ENCODE measurements at places on chromosomes 7 and 10.

- no peak for DNase-seq
These were observed 368.7 kb downstream of the AUTS2 start for GRCh38 chr7:69966766-69967591.

DNA sequence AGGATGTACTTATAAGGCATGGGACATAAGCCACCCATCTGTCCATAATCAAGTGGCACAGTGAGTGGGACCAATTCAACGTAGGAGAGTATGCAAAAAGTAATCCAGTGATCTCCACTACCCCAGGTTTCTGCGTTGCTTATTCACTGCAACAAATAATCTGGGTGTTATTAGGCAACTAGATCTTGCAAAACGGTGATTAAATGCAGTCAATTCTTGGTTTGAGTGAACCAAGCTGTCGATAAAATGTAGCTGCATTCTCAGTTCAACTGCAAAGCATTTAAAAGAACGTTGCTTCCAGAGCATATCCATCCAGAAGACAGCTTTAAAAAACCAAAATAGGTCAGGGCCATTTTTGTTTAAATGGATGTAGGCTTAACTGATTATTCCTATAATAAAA lies 5.0 kb downstream of the LSMEM1 start:
- DNase-seq, result no peak

DNA sequence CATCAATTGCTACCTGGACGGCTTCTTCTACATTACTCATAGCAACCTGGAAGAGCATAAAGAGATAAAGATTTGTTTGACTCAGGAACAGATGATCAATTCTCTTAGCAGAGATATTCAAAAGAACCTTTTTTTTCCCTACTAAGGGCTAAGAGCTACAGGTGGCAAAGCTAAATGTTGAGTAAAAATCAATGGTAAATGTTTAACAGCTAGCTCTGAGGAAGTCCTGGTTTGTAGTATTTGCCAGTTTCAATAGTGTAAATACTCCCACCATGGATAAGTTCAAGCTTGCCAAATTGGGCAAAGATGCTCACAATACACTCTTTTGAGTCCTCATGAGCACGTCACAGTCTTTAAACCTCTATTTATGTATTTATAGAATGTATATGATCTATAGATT lies 64.0 kb downstream of the AKR1E2 start:
- no peak for DNase-seq

DNA sequence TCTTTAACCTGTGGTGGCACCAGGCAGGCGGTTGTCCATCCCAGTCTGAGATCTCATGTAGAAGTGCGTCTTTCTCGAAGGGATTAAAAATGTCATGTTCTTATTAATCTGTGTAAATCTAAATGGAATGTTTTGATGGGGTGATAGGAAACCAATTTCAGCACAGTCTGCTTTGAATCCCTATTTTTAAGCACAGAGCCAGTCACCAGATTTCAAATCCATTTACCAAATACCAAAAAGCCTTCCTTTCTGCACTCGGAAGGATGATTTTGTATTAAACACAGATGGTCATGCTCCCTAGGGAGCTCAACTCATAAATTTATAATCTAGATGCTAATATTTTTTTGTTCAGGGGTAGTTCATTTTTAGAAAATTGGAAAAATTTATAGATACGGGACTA lies 160.6 kb upstream of the AOAH start:
- DNase-seq, result no peak

GRCh38 chr10:129774736-129775401 lies 189.2 kb downstream of the EBF3 start:
- DNase-seq, result no peak

DNA sequence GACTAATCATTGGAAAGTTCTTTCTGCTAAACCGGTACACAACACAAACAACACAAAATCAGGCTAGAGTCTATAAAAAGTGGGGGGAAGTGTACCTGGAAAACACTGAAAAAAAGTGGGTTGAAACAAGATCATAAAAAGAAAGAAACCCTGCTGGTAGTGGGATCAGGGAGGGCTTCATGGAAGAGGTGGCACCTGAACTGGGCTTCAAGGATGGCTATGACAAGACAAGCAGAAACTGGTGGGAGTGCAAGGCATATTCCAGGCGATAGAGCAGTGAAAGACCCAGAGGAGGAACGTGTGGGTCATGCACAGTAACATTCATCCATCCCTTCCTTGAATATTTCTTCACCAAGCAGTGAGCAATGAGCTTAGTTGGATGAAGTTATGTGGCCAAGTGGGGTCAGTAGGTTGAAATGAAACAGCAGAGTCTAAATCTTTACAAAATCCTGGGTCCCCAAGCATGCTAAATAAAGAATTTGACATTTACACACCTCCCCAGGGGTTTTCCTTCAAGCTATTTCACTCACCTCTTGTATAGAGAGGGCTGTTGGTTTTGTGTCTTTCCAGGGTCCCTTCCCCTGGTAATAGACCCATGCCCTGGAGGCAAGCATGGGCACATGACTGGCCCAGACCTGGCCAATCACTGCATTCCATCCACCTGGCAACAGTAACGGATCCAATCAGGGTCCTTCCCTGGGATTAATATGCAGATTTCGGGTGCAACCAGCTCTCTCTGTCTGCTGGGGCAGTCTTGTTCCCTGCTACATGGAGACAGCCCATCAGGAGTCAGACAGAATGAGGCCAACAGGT lies 38.2 kb downstream of the SPOCK2 start:
- no peak for DNase-seq

GRCh38 chr10:63466144-63466935 lies 563 bp upstream of the JMJD1C start:
- peak; percentile 51 for DNase-seq

GRCh38 chr7:105837765-105838626 lies 38.4 kb downstream of the ATXN7L1 start:
- no peak for DNase-seq

DNA sequence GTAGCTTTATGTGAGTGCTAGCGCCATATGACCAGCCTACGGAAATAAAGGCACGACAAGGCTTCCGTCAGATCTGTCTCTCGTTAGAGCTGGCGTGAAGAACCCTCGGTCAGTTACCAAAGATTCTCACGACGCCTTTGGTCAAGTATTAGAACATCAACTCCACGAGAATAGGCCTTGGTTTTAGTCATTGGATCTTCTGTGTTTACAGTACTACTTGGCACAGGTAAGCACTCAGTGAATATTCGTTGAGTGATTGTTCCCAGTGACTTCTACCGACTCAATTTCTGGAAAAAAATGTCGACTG lies 316 bp downstream of the RBM48 start:
- no peak for DNase-seq

- no peak for DNase-seq
These were observed 140.2 kb downstream of the PRKG1 start for GRCh38 chr10:51214207-51215196.

DNA sequence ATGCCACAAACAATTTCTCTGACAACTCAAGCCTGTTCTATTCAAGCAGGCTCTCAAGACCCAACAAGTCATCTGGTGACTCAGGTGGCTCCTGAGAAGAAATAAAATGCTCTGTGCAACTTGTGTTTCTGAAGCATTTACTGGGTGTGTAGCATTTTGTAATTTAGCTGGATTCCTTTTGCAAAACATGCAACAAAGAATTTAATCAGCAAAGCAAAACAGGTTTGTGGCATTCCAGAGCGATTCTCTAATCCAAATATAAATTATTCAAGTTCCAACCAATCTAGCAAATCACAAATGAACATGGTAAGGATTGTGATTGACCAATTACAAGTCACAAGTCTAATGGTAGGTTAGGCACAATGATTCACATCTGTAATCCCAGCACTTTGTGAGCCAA lies 39.8 kb upstream of the C10orf67 start:
- no peak for DNase-seq
